ENCODE measurements at places on chromosomes 2 and 18.

GRCh38 chr2:165718610-165719210, 75.3 kb downstream of the GALNT3 start:
- DNase-seq, result no peak

DNA sequence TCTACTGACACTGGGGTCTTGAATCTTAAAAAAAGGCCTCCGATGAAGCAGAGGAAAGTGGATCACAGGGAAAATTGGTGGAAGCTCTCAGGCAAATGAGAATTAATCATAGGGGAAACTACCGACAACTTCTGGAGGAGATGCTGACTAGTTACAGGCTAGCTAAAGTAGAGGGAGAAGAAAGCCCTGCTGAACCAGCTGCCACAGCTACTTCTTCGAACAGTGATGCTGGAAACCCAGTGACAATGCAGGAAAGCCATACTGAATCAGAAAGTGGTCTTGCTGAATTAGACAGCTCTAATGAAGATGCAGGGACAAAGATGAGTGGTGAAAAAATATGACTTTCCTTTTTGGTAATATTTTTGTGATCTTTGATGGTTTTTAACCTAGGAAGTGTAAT, 44.9 kb upstream of the SLC3A1 start:
- DNase-seq, result no peak

DNA sequence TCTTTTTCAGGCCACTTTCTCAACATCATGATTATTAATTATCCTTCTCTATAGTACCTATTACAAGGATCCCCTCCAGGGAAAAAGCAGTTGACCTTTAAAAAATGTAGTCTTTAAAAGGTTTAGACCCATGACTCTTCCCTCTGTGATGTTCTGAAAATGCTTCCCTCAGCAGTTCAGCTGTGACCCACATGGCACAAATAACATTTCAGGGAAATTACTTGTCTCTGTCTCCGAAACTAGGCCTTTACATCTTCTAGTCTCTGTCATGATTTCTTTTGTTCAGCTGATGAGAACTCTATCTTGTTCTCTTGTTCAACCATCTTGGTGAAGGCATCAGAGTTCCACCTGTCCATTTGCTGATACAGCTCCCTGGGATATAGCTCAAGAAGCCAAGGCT, 28.3 kb downstream of the LGALSL start:
- DNase-seq, result no peak

DNA sequence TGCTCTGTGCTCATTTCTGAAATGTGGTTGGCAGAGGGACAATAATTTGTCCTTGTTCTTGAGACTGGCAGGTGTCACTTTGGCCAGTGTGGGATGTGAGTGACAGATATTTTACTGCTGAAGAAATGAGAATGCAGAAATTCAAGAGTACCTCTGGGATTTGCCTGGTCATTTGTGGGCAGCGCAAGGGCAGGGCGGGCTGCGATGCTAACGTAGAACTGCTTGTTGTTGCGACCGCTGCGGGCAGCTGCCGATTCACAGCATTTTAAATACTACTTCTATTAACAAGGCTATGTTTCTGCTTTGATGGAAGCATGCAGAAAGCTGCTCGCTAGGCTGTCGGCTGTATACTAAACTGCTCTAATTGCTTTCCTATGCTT, 268.6 kb downstream of the FIGN start:
- DNase-seq, result no peak

- no peak for DNase-seq
Observed at GRCh38 chr18:8828300-8828699, 122.9 kb downstream of the MTCL1 start.

DNA sequence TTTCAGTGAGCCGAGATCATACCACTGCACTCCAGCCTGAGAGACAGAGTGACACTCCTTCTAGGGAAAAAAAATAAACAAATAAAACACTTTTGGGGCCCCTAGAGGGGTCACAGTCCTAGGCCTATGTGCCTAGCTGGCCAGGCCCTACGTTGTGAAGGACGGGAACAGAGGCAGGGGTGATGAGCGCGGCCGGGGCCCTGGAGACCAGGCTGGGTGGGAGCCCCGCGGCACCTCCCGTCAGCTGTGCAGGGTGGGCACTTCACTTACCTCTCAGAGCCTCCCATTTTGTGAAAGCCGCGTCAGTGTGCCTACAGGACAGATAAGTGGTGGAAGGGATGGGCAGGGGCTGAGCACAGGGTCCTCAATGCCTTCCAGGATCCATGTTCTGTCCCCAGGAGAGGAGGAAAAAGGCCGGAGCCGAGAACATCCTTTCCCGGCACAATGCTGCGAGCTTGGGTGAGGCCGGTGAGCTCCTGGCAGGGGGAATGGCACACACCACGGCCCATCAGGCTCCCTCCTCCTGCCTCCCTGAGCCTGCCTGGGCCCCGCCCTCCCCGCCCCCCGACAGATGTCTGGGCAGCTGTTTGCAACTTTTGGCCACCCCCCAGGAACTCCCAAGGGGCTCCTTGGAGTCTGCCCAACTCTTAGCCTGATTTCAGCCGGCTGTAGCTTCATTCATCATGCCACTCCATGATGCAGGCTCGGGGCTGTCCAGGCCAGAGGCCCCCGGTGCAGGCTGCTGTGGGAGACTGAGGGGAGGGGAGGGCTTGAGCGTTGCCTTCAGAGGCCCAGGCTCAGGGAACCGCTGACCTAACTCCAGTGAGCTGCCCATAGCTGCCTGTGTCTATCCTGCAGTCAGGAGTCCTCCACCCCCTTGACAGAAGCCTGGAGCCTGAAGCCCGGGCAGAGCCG, 196.5 kb downstream of the TFCP2L1 start:
- no peak for DNase-seq

GRCh38 chr2:156023229-156023869, 309.2 kb downstream of the NR4A2 start:
- no peak for DNase-seq

DNA sequence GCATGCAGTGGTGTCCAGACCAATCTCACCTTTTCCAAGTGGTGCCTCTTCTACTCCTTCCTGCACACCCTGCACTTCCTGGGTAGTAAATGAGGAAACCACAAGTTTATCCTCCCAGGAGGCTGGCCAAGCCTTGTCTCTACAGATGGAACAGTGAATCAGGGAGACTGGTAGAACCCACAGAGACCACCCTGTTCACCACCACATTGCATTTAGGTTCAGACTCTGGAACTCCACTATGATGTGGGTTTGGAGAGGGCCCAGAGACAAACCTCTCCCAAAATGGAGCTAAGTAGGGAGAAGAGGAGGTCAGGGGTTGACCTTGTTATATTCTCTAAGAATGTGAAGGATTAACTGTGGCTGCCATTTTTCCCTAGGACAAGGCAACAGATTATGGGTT, 102.8 kb upstream of the FZD7 start:
- DNase-seq, result no peak

- no peak for DNase-seq
Observed at GRCh38 chr18:24609254-24609653, 148.8 kb downstream of the HRH4 start.

Measured in esophagus squamous epithelium (tissue), 5 donors.